ENCODE measurements at places on chromosomes 5 and 9. TPM values are rescaled to one million over a fixed set of nuclear protein-coding genes. Genes with fewer than 3 reads are reported as not detected.

DNA sequence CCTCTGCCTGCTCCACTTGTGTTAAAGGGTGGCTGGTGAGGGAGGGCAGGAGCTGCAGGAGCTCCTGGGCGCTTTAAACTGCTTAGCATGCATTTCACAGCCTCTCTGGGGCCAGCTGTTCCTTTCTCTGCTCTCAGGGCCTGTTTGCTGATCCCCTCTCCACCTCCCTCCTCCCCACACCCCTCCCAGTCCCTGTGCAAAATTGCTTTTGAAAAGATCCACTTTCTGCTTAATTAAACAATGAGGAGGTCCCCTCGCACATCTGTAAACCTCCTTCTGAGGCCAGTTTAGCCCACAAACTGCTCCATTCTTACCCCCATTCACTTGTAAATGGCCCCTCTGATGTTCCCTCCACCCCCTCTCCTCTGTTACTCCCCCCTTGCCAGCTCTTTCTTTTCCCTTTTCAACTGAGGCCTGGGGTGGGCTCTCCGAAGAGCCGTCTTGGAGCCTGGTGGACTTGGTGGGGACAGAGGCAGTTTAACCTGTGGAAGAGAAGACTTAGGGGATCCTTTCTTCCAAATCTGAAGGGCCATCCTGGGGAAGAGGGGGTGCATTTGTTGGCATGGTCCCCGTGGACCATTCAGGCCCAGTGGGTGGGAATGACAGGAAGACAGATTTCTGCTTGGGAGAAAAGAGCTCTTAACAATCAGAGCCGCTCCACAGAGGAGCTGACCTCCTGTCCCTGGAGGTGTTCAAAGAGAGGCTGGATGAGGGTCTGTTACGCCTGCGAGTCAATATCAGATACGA is 12.0 kb downstream of the URM1 start:
- DNase-seq, result no peak

GRCh38 chr9:114442022-114442421 is 54.2 kb upstream of the AKNA start:
- no peak for DNase-seq

DNA sequence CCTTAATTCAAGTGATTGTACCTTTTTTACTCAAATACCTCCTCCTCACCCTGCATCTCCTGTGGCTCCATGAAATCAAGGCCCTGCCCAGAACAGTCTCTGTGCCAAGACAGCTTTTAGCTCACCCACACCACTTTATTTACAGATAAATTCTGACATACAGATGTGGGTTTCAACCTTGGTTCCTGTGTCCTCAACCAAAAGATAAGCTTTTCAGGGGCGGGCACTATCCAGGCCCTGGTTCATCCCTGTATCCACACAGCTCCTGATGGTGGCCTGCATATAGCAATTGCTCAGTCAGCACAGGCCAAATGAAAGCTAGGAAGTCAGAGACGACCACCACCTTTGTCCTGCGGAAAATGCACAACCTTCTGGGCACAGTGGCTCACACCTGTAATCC is 8.3 kb downstream of the SHB start:
- DNase-seq, result no peak

GRCh38 chr9:75593920-75594319 is 296.6 kb upstream of the PCSK5 start:
- DNase-seq, result no peak

GRCh38 chr5:22329683-22330082 is 523.5 kb downstream of the CDH12 start:
- no peak for DNase-seq

- no peak for DNase-seq
Observed at GRCh38 chr9:124723352-124723751, 47.8 kb downstream of the NR6A1 start.

- no peak for DNase-seq
Observed at GRCh38 chr5:63563008-63563917, 399.0 kb downstream of the HTR1A start.

Gene TLX3
- total RNA-seq, result not detected

Gene PCDHA9
- total RNA-seq, result not detected
